ENCODE measurements at places on chromosomes 11 and 22.

- no peak for DNase-seq
These were observed 5.7 kb upstream of the SIDT2 start for GRCh38 chr11:117172724-117173421.

DNA sequence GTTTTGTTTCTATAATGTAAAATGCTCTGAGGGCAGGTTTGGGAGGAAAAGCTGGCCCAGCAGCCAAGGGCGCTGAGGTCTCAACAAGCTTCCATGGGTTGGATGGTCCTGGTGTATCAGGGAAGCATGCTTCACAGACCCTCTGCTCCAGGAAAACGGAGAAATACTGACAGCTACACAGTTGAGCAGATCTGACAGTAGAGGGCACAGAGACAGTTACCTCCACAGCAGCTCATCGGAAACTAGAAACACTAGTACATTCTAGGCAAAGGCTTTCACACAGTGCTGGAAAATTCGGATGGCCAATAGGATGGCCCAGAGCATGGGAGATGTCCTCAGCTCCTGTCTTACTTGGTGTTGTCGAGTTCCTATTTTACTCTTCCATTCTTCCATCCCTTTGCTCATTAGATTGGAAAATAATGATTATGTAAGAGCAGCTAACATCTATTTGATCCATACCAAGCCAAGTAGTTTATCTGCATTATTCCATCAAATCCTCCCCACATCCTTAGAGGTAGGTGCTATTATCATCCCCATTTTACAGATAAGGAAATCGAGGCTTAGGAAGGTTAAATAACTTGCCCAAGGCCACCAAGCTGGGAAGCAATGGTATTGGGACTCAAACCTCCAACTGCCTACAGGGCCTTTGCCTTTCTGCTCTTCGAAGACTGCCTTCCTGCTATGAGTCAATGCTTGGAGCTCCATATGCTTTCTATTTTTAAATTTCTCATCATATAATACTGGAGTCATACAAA, 28.3 kb downstream of the LMO2 start:
- no peak for DNase-seq

DNA sequence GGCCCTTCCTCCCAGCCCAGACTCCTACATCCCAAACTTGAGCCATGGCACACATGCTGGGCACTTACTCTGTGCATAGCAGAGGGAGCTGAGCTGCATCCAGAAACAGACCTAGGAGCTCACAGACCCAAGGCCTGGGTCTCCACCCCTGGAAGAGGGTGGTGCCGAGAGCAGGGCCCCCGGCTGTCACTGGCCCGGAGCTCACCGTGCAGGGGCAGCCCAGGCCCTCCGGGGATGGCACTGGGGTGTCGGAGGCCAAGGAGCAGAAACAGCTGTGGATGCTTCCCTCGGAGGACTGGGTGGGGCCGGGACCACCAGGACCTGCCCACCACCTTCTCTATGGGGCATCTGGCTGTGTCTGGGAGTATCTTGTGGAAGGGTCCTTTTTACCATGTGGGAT, 4.3 kb upstream of the APOBEC3A start:
- DNase-seq, result no peak

DNA sequence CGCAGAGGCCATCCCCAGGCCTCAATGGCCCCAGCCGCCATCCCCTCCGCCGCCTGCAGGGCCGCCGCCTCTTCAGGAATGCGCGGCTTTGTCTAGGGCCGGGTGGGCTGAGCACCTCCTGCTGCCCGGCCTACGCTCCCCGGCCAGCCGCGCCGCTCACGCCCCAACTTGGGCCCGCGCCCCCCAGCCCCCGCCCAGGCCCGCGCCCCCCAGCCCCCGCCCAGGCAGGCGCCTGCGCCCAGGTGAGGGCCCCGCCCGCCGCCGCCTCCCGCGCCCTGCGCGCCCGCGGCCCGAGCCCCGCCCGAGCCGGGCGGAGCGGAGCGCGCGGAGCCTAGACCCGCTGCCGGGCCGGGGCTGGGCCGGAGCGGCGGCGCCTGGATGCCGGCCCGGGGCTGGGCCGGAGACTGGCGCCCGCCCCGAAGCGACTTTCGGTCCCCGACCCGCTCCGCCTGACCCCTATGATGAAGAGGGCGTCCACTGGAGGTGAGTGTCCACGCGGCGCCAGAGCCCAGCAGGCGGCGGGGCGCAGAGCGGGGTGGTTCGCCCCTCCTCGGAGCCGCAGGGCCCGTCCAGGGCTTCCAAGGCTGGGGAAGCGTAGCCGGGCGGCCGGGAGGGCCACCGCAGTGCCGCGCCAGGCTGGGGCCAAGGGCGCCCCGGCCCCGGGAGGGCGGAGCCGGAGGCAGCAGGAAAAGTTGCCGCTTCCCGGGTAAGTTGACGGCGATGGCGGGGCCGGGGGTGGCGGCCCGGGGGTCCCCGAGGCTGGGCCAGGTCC, 34.3 kb upstream of the PRODH start:
- no peak for DNase-seq

GRCh38 chr11:67373648-67374570, 511 bp upstream of the CLCF1 start:
- DNase-seq, result peak; percentile 97

- DNase-seq, result no peak
These were observed 35.3 kb upstream of the KIRREL3 start for GRCh38 chr11:127035824-127036223.

DNA sequence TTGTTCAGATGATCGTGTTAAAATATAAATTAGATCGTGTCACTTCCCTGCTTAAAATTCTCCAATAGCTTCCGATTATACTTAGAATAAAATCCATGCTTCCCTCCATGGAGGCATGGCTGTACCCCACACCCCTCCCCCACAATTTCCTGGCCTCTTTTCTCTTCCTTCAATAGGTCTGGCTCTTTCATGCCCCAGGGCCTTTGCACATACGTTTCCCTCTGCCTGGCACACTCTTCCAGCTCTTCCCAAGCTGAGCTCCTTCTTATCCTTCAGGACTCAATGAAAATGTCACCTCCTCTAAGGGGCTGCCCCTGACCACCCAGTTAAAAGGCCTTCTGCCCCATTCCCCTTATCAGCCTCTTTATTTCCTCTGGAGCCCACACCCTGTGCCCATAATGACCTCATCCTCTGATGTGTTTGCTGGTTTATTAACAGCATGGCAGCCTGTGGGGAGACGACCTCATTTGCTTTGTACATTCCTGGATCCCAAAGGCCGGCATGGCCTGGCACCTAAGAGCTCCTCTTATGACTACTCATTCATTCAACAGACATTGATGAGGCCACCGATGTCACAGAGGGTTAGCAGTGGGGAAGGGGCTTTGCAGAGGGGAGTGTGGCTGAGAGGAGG, 9.0 kb upstream of the FLRT1 start:
- no peak for DNase-seq

GRCh38 chr22:46209262-46209661, 40.8 kb downstream of the CDPF1 start:
- no peak for DNase-seq

DNA sequence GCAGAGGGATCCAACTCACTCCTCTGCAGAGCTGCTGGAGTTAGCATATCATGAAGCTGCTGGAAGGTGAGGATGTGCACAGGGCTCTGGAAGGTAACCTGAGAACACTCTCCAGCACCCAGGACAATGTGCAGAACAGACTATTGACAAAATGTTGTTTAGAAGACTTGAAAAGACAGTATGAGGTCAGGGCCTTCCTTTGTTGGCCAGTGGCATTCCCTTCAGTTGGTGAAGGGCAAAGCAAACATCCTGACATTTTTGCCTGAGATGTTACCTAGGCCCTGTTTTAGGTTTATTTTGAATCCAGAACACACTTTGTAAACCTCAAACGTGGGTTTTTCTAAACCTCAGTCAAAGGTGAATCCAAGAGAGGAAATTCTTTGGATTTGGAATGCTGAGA, 67.8 kb downstream of the DEPDC5 start:
- DNase-seq, result no peak

DNA sequence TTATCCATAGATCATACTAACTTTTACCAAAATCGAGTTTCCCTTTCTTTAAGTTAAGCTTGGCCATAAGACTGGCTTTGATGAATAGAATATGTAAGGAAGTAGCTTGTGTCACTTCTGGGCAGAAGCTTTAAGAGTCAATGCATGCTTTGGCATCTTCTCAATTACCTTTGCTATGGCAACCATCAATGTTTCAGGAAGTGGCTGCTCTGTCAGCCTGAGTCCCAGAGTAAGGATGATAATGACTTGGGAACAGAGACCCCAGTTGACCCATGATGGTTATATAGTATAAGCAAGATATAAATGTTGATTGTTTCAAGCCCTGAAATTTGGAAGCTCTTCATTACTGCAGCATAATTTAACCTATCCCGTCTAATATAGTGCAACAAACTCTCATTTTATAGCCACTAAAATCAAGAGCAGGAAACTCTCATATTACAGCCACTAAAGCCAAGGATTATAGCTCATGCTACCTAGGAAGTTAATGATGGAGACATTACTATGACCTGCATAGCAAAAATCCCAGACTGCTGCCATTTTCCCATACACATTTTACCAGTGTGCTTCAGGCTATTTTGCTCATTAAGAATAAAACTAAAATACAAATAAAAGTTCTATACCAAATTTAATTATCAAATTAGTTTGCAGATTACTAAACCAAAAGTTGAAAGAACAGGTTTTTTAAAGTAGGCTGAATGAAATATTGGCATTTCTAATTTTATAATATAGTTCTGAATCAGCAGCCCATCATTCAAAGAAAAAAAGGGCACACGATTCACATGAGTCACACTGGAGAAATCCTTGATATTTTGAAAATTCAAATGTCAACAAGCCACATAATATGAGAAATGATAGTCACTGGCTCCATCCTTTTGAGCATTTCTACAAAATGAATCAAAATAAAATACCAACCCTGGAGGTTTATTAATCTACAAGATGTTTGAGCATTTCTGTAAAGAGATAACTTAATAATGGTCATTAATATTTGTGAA, 23.8 kb downstream of the FSHB start:
- DNase-seq, result no peak

- no peak for DNase-seq
These were observed 102.6 kb upstream of the SPON1 start for GRCh38 chr11:13859892-13860291.

GRCh38 chr11:132161403-132162078, 791.1 kb downstream of the NTM start:
- no peak for DNase-seq

GRCh38 chr11:36441610-36442208, 68.4 kb downstream of the TRAF6 start:
- no peak for DNase-seq

- peak; percentile 50 for DNase-seq
These were observed 33.4 kb downstream of the APOL1 start for GRCh38 chr22:36286096-36286957.

GRCh38 chr11:131195661-131196517, 174.5 kb upstream of the NTM start:
- DNase-seq, result no peak

All from stromal cell of bone marrow (primary cell).